ENCODE measurements at places on chromosomes 13 and 19.

DNA sequence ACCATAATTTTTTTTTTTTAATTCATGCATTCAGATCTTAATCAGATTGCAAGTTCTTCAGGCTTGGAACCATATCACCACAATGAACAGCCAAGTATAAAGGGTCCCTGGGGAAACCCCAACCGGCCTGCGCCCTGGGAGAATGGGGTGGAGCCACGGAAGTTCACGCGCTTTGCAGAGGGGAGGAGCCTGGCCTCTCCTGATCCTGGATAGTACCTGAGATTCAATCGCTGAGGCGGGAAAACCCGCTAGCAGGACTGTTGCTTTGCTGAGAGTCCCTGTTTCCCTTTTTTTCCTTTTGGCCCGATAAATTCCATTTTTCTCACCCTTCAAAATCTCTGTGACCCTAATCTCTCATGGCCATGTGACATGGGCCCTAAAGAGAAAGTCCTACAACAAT lies 385.1 kb downstream of the IRS2 start:
- no peaks in the 10 kb centered on the region for H3K27me3 ChIP-seq
- peaks cover 2% of the 10 kb centered on the region for H3K36me3 ChIP-seq
- DNase-seq = no peak
- no peak overlapping the region for H3K27ac ChIP-seq
- no peaks in the 10 kb centered on the region for H3K4me1 ChIP-seq
- no peak overlapping the region for H3K4me3 ChIP-seq

DNA sequence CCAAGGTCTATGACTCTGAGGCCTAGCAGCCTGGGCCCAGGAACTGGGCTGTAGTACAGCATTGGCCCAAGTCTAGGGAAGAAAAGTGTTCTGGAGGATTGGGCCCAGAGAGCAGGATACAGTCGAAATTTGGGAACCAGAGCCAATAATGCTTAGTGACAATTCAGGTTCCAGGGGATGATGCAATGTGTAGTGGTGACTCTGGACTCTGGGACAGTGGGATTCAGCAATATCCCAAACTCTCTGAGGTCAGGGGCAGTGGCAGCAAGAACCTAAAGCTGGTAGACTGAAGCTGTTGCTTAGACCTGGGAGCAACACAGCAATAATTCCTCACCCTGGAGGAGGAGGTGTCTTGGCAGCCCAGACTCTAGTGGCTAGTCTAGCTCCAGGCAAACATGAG lies 545.5 kb upstream of the ARGLU1 start:
- no peak for DNase-seq
- no peak overlapping the region for H3K4me3 ChIP-seq
- H3K4me1 ChIP-seq = no peaks in the 10 kb centered on the region
- no peaks in the 10 kb centered on the region for H3K36me3 ChIP-seq
- H3K27me3 ChIP-seq = no peaks in the 10 kb centered on the region
- no peak overlapping the region for H3K27ac ChIP-seq

DNA sequence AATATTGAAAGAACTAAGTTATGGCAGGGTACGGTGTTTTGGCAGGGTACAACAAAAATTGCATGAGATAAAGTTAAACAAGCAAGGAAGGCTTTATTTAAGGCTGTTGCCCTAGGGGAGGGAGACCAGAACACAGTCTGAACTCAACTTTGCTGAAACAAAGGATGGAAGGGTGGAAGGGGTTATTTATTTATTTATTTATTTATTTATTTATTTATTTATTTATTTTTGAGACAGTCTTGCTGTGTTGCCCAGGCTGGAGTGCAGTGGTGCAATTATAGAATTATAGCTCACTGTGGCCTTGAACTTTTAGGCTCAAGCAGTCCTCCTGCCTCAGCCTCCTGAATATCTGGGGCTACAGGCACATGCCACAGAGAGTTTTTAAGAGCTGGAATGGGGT lies 75.9 kb downstream of the HS6ST3 start:
- H3K4me3 ChIP-seq = no peak overlapping the region
- H3K27ac ChIP-seq = no peak overlapping the region
- H3K27me3 ChIP-seq = no peaks in the 10 kb centered on the region
- no peaks in the 10 kb centered on the region for H3K4me1 ChIP-seq
- H3K36me3 ChIP-seq = no peaks in the 10 kb centered on the region

DNA sequence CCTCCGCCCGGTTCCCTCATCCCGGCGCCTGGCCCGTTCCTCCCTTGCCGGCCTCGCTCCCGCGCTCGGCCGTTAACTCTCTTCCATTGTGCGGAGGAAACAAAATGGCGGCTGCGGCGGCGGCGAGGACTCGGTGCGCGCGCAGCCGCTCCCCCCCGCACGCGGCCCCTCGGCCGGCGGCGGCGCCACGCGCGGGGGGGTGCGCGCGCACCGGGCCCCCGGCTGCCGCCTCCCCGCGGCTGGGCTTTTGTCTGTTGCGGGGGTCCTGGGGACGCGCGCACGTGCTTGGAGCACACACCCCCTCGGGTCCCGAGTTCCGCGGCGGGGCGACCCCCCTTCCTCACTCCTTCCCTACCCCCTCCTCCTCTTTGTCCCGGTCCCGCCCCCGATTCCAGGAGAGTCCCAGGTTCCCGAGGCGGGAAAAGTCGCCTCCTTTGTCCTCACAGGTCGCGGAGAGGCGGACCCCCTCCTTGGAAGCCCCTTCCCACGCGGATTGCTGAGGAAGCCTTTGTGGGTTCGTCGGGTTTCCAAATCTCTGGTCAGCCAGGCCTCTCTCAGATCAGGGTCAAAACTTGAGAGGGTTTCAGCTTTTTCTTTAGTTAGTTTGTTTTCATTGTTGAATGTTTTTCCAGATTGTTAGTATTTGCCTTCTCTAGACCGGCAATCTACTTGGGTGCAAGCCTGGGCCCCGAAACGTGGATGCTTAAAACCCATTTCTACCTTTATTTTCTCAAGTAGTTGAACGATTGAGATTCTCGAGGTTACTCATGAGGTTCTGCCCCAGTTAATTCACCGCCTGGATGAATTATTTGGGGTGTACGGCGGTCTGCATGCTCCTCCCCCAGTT lies 687 bp downstream of the ILF3 start:
- peak overlapping the region; percentile 95 for H3K4me3 ChIP-seq
- H3K27ac ChIP-seq = peak overlapping the region; percentile 97
- peaks cover 48% of the 10 kb centered on the region for H3K36me3 ChIP-seq
- peaks cover 35% of the 10 kb centered on the region for H3K4me1 ChIP-seq
- DNase-seq = no peak
- H3K27me3 ChIP-seq = no peaks in the 10 kb centered on the region

DNA sequence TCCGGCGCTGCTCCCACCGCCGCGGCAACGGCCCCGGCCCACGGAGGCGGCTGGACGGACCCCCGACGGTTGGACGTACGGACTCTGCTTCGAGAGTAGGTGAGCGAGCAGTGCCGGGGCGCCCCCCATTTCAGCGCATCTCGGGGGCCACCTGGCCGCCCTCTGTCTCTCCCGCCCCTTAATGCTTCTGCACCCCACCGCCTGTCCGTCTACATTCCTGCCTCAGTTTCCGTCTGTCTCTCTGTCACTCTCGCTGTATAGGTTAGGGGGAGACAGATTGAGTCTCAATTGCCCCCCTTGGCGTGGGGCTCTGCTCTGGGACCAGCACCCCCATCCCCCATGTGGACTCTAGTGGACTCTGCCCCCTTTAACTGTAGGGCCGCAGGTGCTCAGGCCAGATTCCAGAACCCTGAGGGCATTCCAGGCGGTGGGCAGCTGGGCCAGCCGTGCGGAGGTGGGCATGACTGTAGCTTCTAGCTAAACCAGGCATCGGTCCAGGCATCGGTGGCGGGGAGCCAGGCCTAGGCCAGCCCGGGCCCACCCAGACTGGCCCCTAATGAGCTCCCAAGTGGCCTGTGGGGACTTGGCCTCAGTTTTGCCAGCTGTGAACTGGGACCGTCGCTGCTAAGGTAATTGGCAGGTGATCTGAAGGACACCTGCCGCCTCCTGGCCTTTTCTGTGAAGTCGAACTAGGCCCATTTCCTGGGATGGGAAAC lies 373 bp downstream of the TNFAIP8L1 start:
- peak overlapping the region; percentile 96 for H3K4me3 ChIP-seq
- DNase-seq = no peak
- peaks cover 20% of the 10 kb centered on the region for H3K4me1 ChIP-seq
- no peaks in the 10 kb centered on the region for H3K27me3 ChIP-seq

DNA sequence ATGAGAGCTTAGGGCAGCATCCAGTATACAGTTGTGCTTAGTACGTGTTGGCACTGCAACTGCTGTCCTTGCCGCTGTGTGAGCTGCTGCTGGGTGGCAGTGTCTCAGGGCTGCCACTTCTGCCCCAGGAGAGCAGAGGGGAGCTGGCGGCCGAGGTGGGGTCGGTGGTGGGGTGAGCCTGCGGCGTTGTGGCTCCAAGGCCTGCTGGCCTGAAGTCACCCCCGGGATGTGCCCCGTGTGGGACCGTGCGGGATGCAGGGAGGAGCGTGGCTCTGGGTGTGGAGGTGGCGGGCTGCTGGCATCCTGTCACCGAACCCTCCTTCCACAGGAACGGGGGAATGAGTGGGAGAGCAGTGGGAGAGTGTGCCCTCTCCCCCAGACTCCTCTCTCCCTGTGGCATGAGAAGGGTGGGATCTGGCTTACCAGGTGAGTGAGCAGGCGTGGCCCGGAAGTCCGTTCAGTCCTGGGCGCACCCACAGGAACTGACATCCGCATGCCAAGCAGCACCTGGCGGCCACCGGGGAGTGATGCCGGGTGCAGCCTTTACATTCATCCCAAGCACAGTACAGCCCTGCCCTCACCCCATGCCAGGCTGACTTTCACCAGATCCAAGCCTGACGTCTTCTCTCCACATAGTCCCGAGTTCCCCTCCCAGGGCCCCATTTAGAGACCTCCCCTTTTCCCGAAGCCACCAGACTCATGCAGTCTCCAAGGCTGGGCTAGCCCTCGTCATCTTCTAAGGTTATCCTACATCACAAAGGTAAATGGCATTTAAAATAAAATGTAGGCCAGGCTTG lies 26.6 kb downstream of the MCF2L start:
- no peak overlapping the region for H3K4me3 ChIP-seq
- peaks cover 5% of the 10 kb centered on the region for H3K4me1 ChIP-seq
- H3K27ac ChIP-seq = no peak overlapping the region

- peaks cover 6% of the 10 kb centered on the region for H3K36me3 ChIP-seq
- no peak for DNase-seq
- no peaks in the 10 kb centered on the region for H3K27me3 ChIP-seq
- no peak overlapping the region for H3K27ac ChIP-seq
- peaks cover 32% of the 10 kb centered on the region for H3K4me1 ChIP-seq
These were observed 5.3 kb downstream of the TRAPPC6A start for GRCh38 chr19:45172611-45173208.

DNA sequence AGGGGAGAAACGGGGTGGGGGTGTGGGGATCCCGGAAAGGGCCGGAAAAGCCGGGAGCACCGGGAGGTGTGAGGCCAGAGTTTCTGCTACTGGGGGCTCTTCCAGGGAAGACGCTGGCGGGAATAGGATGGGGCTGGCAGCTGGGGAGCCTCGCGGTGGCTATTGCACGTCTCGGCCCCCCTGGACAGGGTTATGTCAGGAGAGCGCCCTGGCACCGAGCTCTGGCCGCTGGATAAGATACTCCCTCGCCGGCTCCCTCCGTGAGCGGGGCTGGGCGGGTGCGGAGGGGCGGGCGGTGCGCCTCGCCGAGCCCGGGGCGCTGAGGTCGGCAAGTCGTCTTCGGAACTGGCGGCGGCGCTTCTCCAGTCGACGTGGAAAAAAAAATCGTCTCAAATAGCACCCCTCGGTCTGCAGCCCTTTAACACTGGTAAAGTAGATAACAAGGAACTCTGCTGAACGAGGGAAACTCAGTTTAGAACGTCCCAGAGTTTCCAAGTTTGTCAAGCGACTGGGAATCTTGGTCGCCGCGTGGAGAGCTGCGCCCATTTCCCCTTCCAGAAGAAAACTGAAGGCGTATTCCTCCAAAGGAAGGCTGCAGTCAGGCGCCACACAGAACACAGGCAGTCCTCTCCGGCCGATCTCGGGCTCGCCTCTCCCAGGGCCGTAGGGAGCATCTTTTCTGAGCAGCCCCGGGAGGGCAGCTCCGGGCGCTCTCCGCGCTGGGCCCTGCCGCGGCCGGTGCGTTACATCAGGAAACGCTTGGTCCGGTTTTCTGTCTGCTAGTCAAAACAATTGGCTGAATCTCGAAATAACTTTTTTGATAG lies 115.1 kb downstream of the KCNRG start:
- DNase-seq = no peak
- no peak overlapping the region for H3K27ac ChIP-seq
- peaks cover 46% of the 10 kb centered on the region for H3K4me1 ChIP-seq

DNA sequence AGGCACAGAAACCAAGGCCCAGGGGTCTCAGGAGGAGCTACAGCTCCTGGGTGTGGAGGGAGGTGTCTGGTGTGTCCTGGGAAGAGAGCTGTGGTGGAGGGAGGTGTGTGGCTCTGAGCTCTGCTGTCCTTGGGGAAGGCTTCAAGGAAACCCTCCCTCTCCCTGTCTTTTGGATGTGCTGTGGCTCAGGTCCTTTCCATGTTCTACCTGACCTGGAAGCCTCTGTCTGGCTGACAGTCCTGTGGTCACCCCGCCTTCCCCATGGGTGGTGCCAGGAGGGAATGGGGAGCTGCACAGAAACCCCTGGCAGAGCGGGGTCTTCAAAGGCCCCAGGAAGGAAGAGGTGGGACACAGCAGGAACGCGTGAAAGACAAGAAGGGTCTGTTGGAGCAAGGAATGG lies 617 bp upstream of the CEACAM7 start:
- no peak overlapping the region for H3K4me3 ChIP-seq
- DNase-seq = no peak
- H3K4me1 ChIP-seq = peaks cover 5% of the 10 kb centered on the region
- no peak overlapping the region for H3K27ac ChIP-seq

DNA sequence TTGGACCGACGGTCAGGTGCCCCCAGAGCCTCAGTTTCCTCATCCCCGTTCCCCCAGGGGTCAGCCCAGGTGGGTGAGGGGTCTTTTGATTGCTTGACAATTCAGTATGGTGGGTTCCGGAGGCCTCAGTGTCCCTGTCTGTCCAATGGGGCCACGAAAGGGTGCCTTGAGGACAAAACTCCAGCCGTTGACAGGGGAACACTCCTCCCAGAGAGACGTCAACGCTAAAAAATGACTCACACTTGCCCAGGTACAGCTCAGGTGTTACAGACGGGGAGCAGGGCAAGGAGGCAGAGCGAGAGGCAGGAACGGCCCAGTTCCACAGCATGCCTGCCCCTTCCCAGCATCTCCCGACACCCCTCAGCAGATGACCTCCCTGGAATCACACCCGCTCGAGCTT lies 1.8 kb downstream of the TNFAIP8L1 start:
- no peak overlapping the region for H3K4me3 ChIP-seq
- H3K27me3 ChIP-seq = no peaks in the 10 kb centered on the region
- peaks cover 20% of the 10 kb centered on the region for H3K4me1 ChIP-seq
- H3K27ac ChIP-seq = peak overlapping the region; percentile 68
- H3K36me3 ChIP-seq = peaks cover under 1% of the 10 kb centered on the region

DNA sequence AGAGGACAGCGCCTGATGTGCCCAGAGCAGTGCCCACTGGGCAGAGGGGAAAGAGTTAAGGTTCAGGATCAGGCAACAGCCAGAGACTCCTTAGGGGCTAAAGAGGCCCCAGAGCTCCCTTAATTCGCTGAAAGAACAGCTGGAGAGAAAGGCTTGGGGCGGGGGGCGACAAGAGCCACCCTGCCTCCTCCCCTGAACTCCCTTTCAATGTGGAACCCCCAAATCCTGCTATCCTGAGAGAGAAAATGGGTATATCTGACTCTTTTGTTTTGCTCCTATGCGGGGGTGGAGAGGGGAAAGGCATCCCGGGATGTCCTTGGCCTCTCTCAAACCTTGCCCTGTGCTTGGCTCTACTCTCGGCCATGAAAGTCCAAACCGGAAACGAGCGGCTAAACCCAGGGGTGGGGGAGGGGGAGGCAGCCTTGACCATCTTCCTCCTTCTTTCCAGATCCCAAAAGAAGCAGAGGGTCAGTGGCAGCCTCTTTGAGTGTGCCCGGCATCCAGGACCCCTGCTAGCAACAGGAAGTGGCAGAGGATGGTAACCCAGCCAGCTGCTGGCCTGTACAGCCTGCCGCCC lies 4.7 kb downstream of the PRKACA start:
- DNase-seq = no peak
- H3K4me3 ChIP-seq = no peak overlapping the region
- no peaks in the 10 kb centered on the region for H3K27me3 ChIP-seq
- peaks cover 27% of the 10 kb centered on the region for H3K4me1 ChIP-seq
- no peak overlapping the region for H3K27ac ChIP-seq
- H3K36me3 ChIP-seq = peaks cover 5% of the 10 kb centered on the region

Data from central memory CD8-positive, alpha-beta T cell (primary cell).